Chondrocyte (in vitro differentiated cells): ENCODE measurements at places on chromosomes 13 and 19. TPM values are rescaled to one million over a fixed set of nuclear protein-coding genes. Genes with fewer than 3 reads are reported as not detected.

- DNase-seq = no peak
Measured at GRCh38 chr19:18746401-18747325, 44.4 kb downstream of the COMP start.

- no peak for DNase-seq
Measured at GRCh38 chr19:23785982-23786381, 27.3 kb upstream of the ZNF681 start.

DNA sequence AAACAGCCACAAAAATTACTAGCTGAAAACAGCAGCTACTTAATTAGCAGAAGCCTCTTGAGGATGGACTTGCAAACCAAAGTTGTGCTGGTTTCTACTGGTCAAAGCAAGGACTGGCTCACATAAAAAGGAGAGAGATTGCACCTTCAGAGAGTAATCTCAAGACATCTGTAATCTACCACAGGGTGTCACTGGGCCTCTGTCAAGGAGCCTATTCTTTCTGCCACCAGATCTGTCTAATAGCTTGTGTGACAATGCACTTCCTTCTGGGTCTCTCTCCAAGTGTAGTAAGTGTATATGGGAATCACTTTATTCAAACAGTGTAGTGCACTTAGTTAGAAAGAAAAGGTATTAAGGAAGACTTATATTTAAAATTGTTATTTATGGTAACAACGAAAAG lies 24.4 kb upstream of the ZNF561 start:
- no peak for DNase-seq

Gene EPSTI1
- total RNA-seq = 2.1 to 3.8 TPM (median 2.8 TPM) in 3 replicates

- DNase-seq = peak; percentile 98
Measured at GRCh38 chr19:2269244-2270156, 12.5 kb downstream of the PEAK3 start.

Gene CCDC122
- total RNA-seq = 5.5 to 8.3 TPM (median 7.3 TPM) in 3 replicates

DNA sequence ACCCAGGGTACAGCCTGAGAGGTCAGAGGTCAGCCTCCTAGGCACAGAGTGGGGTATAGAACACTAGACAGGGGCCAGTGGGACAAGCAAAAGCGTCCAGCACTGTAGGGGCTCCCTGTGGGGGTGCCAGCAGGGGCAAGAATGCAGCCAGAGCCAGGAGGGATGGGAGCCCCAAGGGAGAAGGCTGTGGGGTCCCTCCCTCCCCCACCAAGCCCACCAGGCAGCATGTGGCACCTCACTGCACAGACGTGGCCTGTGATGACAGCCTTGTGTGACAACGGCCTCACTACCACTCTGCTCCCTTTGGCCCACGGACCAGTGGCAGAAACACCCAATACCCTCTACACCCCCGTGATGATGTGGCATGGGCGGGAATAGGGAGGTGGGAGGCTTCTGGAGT lies 10.1 kb downstream of the ARMC6 start:
- DNase-seq = no peak

DNA sequence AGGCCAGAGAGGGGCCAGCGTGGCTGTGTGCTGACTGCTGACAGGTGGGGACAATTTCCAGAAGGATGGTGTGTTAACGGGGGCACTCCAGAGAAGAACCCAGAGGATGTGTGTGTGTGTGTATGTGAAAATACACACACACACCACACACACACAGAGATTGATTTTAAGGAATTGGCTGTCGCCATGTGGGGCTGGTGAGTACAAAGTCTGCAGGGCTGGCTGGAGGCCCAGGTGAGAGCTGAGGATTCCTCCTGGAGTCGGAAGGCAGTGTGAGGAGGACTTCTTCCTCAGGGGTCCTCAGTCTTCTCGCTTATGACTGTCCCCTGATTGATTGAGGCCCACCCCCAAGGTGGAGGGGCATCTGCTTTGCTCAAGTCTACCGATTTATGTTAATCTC lies 7.6 kb upstream of the GJB6 start:
- no peak for DNase-seq

DNA sequence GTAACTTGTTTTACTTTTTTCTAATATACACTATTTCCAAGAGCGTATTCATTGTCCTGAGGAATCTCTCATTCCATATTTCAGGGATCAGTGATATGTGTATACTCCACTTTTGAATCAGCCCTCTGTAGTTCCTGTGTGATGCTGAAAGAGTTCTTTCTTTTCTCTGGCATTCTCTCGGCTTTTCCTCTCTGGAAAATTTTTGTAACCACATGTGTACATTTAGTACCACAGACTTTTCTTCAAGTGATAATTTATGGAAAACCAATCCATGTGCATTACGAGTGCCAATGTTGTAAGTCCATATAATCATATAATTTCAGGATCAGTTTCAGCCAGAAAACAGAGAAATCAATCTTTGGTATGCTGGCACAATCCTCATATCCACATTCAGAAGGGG lies 102.2 kb upstream of the MBNL2 start:
- no peak for DNase-seq

DNA sequence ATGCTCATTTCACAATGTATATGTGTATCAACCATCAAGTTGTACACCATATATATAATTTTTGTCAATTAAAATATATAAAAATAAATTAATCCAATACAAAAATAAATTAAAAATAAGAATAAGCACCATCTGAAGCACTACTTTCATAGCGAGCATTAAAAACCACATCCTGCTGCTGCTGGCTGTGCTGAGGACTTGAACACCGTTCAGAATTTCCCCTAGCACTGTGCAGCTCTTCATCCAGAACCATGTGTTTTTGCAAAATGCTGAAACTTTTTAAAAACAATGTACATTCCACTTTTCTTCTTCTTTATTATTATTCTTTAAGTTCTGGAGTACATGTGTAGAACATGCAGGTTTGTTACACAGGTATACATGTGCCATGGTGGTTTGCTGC lies 40.0 kb upstream of the FOXO1 start:
- no peak for DNase-seq

DNA sequence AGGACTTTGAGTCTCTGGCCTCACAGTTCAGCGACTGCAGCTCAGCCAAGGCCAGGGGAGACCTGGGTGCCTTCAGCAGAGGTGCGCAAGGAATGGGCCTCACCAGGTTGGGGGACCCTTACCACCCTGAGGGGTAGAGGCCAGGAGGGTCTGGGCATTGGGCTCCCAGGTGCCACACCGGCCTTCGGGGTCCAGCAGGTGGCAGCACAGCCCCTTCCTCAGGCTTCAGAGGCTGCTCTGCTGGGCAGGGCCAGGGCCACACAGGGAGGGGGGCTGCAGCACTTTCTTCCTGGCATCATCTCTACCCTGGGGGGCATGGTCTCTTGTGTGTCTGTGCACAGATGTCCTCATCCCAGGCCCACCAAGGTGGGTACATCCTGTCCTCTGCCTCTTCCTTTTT lies 12.9 kb downstream of the PIN1 start:
- no peak for DNase-seq

Gene EFNB2
- total RNA-seq = 36.6 to 54.2 TPM (median 37.1 TPM) in 3 replicates

DNA sequence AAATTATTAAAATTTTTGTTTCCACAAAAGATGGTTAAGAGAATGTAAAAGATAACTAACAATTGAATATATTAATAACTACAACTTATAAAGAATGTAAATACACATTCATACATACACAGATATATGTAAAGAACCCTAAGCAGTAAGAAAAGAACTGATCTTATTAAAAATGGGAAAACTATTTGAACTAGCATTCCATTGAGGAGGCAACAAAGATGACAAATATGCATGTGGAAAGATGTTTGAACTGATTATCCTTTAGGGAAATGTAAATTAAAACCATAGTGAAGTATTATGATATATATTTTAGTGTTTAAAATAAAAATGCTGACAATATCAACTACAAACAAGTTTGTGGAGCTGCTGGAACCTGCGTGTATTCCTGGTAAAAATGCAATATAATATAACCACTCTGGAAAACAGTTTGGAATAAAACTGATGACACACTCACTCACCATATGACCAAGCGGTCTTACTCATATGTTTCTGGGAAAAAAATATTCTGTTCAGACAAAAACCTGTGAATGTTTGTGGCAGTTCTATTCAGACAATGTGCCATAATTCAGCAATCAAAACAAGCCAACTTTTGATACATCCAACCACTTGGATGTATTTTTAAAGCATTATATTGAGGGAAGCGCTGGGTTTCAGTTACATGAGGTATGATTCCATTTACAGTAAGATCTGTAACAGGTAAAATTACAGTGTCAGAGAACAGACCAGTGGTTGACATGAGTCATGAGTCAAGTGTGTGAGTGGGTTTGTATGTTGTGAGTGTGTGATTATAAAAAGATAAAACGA lies 694.4 kb upstream of the SLITRK5 start:
- no peak for DNase-seq
